ENCODE measurements at places on chromosomes 1 and 21.

DNA sequence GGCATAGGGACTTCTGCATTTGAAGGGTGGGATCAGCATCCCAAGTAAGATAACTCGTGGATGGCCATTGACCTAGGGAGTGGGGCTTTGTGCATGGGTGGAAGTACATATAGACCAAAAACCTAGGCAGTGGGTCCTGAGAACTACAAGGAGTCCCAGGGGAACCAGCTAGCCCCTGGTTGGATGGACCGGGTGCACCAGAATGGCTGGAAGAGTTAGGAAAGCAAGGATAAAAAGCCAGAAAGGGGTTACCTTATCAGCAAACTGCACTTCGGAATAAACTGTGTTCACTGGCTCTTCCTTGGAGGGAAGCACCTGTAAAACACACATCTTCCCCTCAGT lies 26.6 kb upstream of the SLAMF6 start:
- no peak for DNase-seq

DNA sequence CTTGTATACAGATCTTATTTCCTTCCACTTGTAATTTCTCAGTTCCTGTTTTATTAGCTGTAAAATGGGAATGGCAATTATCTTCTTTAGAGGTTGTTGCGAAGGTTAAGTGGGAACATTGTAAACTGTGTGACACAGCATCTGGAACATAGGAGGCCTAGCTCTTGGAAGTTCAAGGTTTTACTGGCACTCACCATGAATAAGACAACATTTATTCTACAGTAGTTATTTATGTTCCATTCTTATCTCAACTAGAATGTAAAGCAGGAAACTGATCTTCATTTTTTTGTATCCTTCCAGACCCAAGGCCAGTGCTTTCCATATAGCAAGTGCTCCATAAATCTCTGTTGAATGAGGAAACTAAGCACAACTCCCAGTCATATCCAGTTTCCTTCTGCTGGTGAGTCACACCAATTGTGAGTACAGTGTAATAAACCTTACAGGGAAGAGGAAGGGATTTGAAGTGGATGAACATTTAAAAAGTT lies 1.4 kb downstream of the BCL10 start:
- DNase-seq: no peak

GRCh38 chr1:59063501-59063900 lies 233.4 kb upstream of the FGGY start:
- no peak for DNase-seq

- no peak for DNase-seq
Measured at GRCh38 chr1:197595304-197595904, 179.9 kb downstream of the DENND1B start.

GRCh38 chr1:110494036-110494435 lies 24.9 kb downstream of the KCNA10 start:
- DNase-seq: no peak

DNA sequence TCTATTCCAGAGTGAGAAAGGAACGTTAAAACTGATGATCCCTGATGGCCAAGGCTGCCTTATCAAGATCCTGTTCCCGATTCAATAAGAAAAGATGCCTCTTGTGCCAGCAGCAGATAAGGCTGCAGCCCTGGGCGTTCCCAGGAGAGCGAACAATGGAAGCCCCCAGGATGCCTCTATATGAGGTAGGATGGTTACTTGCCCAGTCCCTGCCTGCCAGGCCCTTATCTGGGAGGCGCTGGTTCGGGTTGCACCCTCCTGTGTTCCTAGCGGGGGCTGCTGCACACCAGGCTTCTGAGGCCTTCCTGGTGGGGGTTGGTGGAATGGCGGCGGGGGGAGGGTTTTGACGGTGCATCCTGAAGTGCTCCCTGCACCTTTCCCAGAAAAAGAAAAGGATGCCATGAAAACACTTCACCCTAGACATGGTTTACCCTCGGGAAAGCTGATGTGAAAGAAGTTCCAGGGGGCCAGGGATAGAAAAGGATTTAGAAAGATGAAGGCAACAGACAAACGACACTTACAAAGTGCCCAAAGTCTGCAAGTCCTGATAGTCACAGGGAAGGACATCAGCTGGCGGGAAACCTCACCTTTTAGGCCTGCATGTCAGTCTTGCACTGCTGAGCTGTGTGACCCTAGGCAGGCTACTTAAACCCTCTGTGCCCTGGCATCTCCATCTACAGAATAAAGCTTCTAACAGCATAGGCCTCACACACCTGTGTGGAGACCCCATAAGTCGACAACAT lies 100.3 kb downstream of the KCNJ15 start:
- no peak for DNase-seq

GRCh38 chr1:212238552-212238951 lies 46.7 kb upstream of the PPP2R5A start:
- no peak for DNase-seq

- DNase-seq: no peak
Measured at GRCh38 chr1:172549621-172550280, 16.8 kb downstream of the SUCO start.

DNA sequence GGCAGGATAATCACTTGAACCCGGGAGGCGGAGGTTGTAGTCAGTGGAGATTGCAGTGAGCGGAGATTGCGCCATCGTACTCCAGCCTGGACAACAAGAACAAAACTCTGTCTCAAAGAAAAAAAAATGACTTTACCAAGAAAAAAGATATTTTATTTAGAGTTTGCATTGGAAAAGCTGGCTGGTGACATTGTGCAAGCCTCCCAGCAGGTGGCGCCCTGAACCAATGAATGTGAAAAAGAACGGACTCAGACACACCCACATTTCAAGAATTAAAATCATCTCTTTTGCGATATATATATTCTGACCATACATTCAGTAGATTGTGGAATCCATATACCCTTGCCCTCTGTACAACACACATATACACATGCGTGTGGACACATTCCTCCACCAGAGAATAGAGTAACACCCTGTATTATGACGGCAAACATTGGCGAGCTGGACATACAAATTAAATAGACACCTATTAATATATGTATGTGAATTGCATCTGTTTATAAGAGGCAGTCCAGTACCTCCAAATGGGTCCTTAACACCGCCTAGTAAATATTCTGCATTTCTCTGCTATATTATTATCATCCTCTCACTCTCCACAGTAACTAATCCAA lies 39.0 kb upstream of the CADM3 start:
- DNase-seq: peak; percentile 60

DNA sequence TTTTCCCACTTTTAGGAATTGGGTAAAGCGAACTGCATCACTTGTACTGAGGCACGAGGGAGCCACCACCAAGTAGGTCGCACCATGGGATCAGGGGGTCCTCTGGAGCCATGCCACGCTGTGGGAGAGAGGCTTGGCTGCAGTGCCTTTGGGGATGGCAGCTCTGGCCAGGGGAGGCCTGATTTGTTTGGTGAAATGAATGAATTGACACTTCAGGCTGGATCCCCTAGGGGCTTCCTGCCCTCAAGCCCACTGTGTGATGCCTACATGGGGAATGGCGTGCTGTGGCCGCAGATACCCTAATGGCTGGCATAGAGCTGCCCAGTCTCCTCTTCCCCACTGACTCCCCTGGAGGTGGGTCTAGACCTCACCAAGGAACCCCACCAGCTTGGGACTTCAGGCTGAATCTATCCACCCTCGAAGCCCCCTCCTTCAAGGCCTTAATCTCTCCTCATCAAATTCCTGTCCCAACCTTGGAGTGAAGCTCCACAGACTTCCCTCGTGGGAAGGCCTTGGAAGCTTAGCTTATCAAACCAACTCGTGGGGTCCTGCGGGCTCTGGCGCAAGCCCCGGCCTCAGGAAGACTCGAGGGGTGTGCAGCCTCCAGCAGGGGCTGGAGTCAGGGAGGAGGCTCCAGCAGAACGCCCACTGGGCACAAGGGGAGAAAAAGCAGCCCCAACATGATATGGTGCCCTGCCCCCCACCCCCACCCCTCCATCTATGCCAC lies 64.6 kb downstream of the VWA5B1 start:
- DNase-seq: no peak

DNA sequence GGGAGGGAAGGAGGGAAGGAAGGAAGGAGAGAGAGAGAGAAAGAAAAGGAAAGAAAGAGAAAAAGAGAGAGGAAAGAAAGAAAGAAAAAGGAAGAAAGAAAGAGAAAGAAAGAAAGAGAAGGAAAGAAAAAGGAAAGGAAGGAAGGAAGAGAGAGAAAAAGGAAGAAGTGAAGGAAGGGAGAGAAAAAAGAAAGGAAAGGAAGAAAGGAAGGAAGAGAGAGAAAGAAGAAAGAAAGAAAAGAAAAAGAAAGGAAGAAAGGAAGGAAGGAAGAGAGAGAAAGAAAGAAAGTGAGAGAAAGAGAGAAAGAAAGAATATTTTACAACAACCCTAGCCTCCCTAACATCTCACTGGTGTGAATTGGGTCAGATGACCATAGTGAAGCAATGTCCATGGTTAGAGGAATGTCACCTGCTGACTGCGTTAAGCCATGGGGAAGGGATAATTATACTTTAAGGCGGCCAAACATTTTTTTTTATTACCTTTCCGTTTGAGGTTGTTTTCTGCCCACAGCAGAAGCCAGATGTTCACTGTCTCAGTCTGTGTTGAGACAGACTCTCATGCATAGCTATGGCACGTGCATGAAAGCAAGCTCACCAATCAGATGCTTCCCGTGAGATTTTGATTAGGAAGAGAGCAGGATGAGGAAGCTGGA lies 76.4 kb downstream of the SNRPE start:
- no peak for DNase-seq

DNA sequence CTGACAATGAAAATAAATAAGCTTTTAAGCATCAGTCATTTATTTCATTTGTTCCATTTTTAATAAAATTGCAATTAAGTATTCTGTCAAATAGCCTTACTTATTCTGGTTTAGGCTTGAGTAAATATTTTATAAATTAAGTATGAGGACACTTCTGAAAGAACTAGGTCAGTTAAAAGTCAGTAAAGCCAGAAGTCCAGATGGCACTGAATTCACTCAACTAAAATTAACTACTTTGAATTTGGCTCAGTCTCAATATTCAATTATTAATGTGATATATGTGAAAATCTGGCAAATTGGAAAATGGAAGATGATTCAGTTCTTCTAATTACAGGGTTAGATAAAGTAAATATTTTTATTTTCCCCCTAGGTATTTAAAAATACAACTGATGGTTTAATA lies 174.2 kb downstream of the BRINP3 start:
- DNase-seq: no peak

DNA sequence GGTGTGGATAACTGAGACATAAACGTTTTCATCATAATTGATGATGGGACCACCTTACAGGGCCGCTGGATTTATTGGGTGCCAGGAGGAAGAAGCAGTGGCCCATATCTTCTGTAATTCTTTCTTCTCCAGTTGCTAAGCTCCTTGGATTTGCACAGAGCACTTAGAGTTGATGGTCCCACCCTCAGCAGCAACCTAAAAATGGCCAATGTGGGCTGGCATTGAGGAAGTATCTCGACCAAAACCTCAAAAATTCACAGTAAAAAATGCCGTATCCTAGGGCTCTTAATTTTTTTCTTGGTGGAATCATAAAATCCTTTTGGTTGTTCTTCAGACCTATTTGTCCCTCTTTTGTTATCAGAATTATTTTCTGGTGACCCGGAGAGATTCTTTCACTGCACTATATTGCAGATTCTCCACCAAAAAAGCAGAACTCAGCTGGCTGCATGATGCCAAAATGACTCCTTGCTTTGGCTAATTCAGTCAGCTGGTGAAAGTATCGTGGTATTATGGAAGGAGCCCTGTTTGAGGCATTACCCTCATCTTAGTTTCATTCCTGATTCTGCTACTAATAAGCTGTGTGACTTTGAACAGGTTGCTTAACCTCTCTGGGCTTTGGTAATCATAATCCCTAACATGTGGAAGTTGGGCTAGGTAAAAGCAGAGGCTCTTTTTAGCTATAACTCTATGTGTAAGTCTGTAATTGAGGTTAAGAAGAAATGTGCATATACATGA lies 27.6 kb downstream of the KIRREL1 start:
- no peak for DNase-seq

DNA sequence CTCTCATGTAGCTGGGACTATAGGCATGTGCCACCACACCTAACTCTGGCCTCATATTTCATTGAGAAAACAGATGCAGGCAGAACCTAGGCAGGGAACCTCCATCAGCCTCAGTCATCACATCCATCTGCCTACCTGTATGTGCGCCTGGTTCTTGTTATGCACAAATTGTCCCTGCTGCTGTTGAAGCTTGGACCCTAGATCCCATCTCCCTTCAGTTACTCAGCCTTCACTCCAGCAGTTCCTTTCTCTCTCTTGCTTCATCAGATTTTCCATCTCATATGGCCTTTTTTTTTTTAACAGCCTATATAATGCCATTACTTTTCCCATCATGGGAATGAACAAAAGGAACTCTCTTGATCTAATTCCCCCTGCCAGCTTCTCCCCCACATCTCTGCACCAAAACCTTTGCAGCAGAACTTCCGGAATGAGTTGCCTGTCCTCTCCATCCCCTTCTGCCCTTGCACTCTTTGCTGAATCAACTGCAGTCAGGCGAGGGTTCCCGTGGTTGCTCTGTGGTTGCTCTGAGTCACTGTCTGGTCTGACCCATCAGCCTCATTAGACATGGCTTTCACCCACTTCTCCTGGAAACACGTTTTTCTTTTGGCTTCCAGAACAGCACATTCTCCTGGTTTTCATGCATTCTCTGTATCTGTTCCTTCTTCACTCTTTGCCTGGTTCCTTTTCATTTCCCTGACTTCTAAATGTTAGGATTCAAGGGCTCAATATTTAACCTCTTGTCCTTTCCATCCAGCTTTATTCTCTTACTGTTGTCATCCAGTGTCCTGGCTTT lies 41.5 kb downstream of the UBE4B start:
- DNase-seq: peak; percentile 76

DNA sequence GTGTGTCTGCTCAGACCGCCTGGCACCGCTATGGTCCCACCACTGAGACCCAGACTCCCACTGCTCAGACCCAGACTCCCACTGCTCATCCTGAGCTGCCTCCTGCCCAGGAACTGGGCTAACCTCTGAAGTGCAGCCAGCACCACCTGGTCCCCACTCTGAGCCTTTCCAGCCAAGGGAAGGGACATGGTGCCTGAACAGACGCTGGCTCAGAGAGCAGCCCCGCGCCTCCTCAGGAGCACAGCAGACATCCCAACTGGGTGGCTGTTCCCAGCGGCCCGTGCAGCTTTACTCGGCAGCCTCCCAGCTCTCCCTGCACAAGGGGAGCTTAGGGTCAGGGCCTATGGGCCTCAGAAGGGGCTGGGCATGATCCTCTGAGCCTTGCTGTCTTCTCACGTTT lies 27.8 kb upstream of the CNTN2 start:
- no peak for DNase-seq

DNA sequence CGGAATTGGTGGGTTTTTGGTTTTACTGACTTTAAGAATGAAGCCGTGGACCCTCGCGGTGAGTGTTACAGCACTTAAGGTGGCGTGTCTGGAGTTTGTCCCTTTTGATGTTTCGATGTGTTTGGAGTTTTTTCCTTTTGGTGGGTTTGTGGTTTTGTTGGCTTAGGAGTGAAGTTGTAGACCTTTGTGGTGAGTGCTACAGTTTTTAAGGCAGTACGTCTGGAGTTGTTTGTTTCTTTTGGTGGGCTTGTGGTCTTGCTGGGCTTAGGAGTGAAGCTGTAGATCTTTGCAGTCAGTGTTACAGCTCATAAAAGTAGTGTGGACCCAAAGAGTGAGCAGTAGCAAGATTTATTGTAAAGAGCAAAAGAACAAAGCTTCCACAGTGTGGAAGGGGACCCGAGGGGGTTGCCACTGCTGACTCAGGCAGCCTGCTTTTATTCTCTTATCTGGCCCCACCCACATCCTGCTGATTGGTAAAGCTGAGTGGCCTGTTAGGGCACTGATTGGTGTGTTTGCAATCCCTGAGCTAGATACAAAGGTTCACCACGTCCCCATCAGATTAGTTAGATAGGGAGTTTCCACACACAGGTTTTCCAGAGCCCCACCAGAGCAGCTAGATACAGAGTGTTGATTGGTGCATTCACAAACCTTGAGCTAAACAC lies 20.9 kb downstream of the HENMT1 start:
- no peak for DNase-seq

GRCh38 chr1:110982320-110982719 lies 18.6 kb upstream of the LRIF1 start:
- DNase-seq: no peak

Data from GM13977 (cell line).